ENCODE measurements at places on chromosomes 6 and 20.

GRCh38 chr6:136469154-136469553 lies 81.1 kb downstream of the MAP7 start:
- H3K36me3 ChIP-seq, result no peaks in the 10 kb centered on the region
- H3K4me1 ChIP-seq, result no peaks in the 10 kb centered on the region
- no peaks in the 10 kb centered on the region for H3K27me3 ChIP-seq
- no peak overlapping the region for H3K4me3 ChIP-seq

- H3K27me3 ChIP-seq, result no peaks in the 10 kb centered on the region
- H3K36me3 ChIP-seq, result peaks cover 15% of the 10 kb centered on the region
- no peak for DNase-seq
- no peak overlapping the region for H3K4me3 ChIP-seq
- no peak overlapping the region for H3K27ac ChIP-seq
- no peaks in the 10 kb centered on the region for H3K4me1 ChIP-seq
Measured at GRCh38 chr6:17847203-17847760, 140.2 kb downstream of the KIF13A start.

DNA sequence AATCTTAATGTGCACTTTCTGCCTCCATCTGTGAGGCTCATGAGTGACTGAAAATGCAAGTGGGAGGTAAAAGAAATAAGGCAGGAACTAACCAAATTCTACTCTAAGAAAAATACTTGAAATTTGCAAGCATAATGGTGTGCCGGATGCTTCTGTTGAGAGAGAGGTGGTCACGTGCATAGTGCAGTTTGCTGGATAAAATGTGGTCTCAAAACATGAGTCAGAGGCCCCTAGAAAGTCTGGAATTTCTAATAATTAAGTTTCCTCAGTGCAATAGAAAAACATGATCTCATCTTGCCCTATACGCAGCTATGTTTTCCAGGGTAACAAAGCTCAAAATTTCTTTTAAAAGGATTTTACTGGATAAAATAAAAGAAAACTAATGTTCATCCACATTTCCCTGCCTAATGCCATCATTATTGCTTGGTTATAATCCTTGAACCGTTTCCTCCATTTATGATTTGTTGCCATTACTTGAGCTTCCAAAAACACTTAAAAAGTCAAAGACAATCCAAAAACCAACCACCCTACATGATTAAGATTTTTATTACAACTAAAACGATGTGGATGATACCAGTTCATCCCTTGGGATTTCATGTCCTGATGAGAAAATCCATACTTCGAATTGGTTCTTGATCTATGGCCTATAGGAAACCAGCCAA lies 351.7 kb upstream of the ARID1B start:
- H3K4me1 ChIP-seq, result no peaks in the 10 kb centered on the region
- H3K36me3 ChIP-seq, result no peaks in the 10 kb centered on the region
- no peak overlapping the region for H3K4me3 ChIP-seq

GRCh38 chr6:12265296-12265695 lies 24.9 kb upstream of the EDN1 start:
- H3K27me3 ChIP-seq, result no peaks in the 10 kb centered on the region
- H3K36me3 ChIP-seq, result no peaks in the 10 kb centered on the region
- DNase-seq, result no peak
- no peak overlapping the region for H3K27ac ChIP-seq
- no peak overlapping the region for H3K4me3 ChIP-seq

GRCh38 chr6:167270499-167271311 lies 20.4 kb upstream of the UNC93A start:
- no peak overlapping the region for H3K27ac ChIP-seq
- no peaks in the 10 kb centered on the region for H3K27me3 ChIP-seq
- H3K36me3 ChIP-seq, result no peaks in the 10 kb centered on the region
- H3K4me3 ChIP-seq, result no peak overlapping the region
- DNase-seq, result no peak

- H3K27me3 ChIP-seq, result no peaks in the 10 kb centered on the region
- no peak overlapping the region for H3K4me3 ChIP-seq
- H3K27ac ChIP-seq, result no peak overlapping the region
- peak; percentile 83 for DNase-seq
Measured at GRCh38 chr6:137705160-137706082, 161.6 kb upstream of the TNFAIP3 start.

DNA sequence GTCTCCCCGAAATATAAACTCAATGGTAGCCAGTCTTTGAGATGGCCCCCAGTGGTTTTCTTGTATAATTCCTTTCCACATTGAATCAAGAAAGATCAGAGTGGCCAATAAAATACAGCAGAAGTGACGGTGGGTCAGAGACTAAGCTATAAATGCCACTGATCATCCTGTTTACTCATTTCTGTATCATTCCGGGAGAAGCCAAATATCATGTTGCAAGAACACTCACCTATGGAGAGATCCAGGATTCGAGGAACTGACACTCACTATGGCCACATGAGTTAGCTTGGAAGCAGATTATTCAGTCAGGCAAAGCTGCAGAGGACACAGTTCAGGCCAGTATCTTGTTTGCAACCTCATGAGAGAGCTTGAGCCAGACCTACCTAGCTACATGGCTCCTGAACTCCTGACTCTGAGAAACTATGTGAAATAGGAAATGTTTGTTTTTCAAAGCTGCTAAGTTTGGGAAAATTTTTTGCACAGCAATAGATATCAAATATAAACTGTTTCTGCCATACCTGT lies 132.4 kb upstream of the ADGRF1 start:
- no peak overlapping the region for H3K27ac ChIP-seq
- no peak overlapping the region for H3K4me3 ChIP-seq
- H3K4me1 ChIP-seq, result peaks cover 2% of the 10 kb centered on the region
- no peaks in the 10 kb centered on the region for H3K36me3 ChIP-seq

- no peaks in the 10 kb centered on the region for H3K27me3 ChIP-seq
- no peak for DNase-seq
- no peaks in the 10 kb centered on the region for H3K36me3 ChIP-seq
- H3K27ac ChIP-seq, result no peak overlapping the region
- peaks cover 4% of the 10 kb centered on the region for H3K4me1 ChIP-seq
Measured at GRCh38 chr6:157265635-157266034, 57.7 kb downstream of the TMEM242 start.

- H3K27ac ChIP-seq, result no peak overlapping the region
- no peaks in the 10 kb centered on the region for H3K4me1 ChIP-seq
- DNase-seq, result no peak
- H3K4me3 ChIP-seq, result no peak overlapping the region
Measured at GRCh38 chr6:166379800-166380199, 2.9 kb downstream of the MPC1 start.

DNA sequence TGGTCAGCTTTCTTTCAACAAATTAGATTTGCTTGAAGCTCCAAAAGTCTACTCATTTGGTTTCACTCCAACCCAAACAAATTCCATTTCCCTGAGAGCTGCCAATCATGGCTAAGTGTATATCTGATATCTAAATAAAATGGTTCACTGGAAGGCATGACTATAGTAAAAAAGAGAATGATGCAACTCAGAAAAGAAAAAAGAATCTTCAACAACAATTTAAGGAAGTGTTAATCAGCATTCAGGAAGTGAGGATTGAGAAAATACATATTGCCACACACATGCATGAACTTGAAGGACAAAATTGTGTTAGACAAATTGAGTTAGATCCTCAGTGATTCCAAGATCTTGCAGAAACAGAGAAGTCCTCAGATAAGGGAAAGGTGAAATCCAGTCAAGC lies 972.9 kb upstream of the FLRT3 start:
- no peaks in the 10 kb centered on the region for H3K4me1 ChIP-seq
- H3K36me3 ChIP-seq, result no peaks in the 10 kb centered on the region
- H3K27me3 ChIP-seq, result no peaks in the 10 kb centered on the region
- H3K4me3 ChIP-seq, result no peak overlapping the region

- H3K4me1 ChIP-seq, result peaks cover 2% of the 10 kb centered on the region
- H3K36me3 ChIP-seq, result no peaks in the 10 kb centered on the region
- no peak overlapping the region for H3K4me3 ChIP-seq
Measured at GRCh38 chr6:134436281-134436815, 118.4 kb upstream of the SGK1 start.

- peaks cover 19% of the 10 kb centered on the region for H3K4me1 ChIP-seq
- no peaks in the 10 kb centered on the region for H3K36me3 ChIP-seq
- H3K27ac ChIP-seq, result no peak overlapping the region
- H3K4me3 ChIP-seq, result peak overlapping the region; percentile 2
- DNase-seq, result no peak
- H3K27me3 ChIP-seq, result no peaks in the 10 kb centered on the region
Measured at GRCh38 chr6:138545621-138545980, 46.3 kb upstream of the NHSL1 start.

DNA sequence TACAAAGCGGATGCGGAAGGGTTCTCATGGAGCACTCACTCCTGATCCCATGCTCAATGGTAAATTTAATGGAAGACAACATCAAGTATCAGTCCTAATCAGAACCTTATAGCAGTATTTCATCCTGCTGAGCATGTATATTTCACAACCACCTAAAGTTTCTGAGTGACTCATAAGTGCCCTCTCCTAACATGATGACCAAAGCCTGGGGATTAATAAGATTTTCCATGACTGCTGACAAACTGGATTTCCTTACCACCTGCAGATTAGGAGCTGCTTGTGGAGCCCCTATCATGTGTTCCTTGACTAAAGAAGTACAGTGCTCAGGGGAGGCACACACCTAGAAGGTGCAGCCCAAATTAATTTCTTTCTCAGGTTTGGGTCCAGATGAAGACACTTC lies 112.8 kb downstream of the INSM1 start:
- no peak overlapping the region for H3K4me3 ChIP-seq
- no peaks in the 10 kb centered on the region for H3K36me3 ChIP-seq
- no peak overlapping the region for H3K27ac ChIP-seq
- DNase-seq, result peak; percentile 24
- no peaks in the 10 kb centered on the region for H3K27me3 ChIP-seq
- H3K4me1 ChIP-seq, result no peaks in the 10 kb centered on the region

- H3K4me3 ChIP-seq, result no peak overlapping the region
- H3K27me3 ChIP-seq, result no peaks in the 10 kb centered on the region
- no peaks in the 10 kb centered on the region for H3K36me3 ChIP-seq
- no peak for DNase-seq
- H3K4me1 ChIP-seq, result peaks cover 13% of the 10 kb centered on the region
- no peak overlapping the region for H3K27ac ChIP-seq
Measured at GRCh38 chr6:2480267-2480966, 235.0 kb upstream of the GMDS start.

GRCh38 chr6:134223796-134224420 lies 94.0 kb downstream of the SGK1 start:
- H3K36me3 ChIP-seq, result no peaks in the 10 kb centered on the region
- no peaks in the 10 kb centered on the region for H3K27me3 ChIP-seq
- no peak overlapping the region for H3K4me3 ChIP-seq

DNA sequence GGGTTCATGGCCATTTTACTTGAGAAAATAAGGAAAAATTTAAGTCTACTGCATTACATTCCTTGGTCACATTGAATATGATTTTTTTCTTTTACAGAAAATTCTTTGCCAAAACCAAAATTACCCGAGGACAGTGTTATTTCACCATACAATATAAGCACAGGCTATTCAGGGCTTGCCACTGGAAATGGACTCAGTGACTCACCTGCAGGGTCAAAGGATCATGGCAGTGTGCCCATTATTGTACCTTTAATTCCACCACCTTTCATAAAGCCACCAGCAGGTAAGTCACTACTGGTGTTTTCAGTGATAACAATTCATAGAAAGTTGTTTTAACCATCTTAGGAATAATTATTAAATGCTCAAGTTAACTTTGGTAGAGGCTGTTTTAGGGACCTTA lies 16.2 kb downstream of the SOBP start:
- no peaks in the 10 kb centered on the region for H3K36me3 ChIP-seq
- no peak overlapping the region for H3K27ac ChIP-seq
- H3K27me3 ChIP-seq, result no peaks in the 10 kb centered on the region
- no peak for DNase-seq

DNA sequence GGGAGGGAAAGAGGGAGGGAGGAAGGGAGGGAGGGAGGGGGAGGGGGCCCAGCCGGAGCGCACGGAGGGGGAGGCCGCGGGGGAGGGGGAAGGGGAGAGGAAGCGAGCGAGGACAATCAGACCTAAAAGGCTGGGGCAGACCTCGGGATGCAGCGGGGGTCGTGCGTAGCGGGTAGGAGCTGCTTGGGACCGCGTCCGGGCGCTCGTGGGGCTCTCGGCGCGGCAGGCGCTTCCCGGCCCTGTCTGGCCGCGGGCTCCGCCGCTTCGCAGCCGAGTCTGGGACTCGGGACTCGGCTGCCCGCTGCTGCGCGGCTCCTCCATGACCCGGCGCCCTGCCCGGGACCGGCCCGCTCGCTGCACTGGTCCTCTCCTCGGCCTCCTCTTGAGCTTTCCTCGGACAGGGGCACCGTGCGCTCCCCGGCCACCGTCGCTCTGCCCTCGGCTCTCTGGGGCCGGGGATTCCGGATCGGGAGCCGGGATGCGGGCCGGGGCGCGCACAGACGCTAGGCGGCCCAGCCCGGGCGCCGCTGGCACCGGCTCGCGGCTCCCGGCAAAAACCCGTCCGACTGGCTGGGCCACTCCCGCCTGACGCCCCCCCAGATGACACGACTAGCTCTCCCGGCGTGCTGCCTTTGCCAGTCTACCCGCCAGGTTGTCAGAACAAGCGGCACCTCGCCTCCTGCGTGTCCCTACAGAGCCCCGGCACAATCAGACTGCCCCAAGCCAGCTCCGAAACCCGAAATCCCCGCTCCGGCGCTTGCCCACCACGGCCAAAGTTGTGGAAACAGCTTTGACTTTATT lies 2.2 kb downstream of the TFAP2A start:
- peak; percentile 89 for DNase-seq
- H3K27me3 ChIP-seq, result no peaks in the 10 kb centered on the region
- H3K4me3 ChIP-seq, result peak overlapping the region; percentile 89
- H3K36me3 ChIP-seq, result peaks cover 17% of the 10 kb centered on the region
- H3K27ac ChIP-seq, result peak overlapping the region; percentile 97

- H3K4me1 ChIP-seq, result no peaks in the 10 kb centered on the region
- H3K27me3 ChIP-seq, result no peaks in the 10 kb centered on the region
- H3K36me3 ChIP-seq, result no peaks in the 10 kb centered on the region
- H3K4me3 ChIP-seq, result no peak overlapping the region
- no peak for DNase-seq
- H3K27ac ChIP-seq, result no peak overlapping the region
Measured at GRCh38 chr6:130148181-130148580, 74.6 kb downstream of the SAMD3 start.

DNA sequence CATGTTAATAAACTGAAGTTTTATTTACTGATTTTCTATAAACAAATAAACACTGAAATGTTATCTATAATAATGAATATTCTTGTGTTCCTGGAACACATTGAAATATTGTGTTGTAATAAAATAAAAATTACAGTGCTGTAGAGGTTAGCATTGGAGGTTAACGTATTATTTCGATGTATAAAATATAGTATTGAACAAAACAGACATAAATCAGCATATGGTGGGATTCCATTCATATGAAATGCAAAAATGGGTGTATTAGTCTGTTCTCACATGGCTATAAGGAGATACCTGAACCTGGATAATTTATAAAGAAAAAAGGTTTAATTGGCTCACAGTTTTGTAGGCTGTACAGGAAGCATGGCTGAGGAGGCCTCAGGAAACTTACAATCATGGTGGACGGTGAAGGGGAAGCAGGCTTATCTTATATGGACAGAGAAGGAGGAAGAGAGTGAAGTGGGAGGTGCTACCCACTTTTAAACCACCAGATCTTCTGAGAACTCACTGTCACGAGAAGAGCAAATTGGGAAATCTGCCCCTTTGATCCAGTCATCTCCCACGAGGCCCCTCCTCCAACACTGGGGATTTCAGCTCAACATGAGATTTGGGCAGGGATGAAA lies 24.6 kb upstream of the BMP6 start:
- no peaks in the 10 kb centered on the region for H3K27me3 ChIP-seq
- peaks cover 1% of the 10 kb centered on the region for H3K4me1 ChIP-seq
- no peaks in the 10 kb centered on the region for H3K36me3 ChIP-seq
- no peak for DNase-seq

Data from trophoblast cell (in vitro differentiated cells and primary cell).